ENCODE measurements at places on chromosomes 5 and 9.

DNA sequence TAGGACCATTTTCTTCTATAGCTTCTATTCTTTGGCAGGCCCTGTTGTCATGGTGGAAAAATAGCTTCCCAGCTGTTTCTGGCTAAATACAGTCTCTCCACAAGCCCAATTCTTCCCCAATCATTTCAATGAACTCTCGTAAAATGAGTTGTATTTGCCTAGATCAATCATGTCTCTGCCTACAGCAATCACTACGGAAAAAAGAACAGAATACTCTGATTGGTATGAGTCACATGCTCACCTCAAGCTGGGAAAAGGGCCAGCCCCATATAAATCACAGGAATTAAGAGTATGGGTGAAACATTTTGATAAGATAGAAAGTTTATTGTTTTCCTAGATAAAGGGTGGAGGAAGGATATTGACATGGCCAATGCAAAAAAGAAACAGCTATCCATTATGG is 711.4 kb downstream of the EFNA5 start:
- DNase-seq, result no peak

- peak; percentile 18 for DNase-seq
These were observed 4.3 kb downstream of the SRD5A1 start for GRCh38 chr5:6637590-6637989.

GRCh38 chr5:149618581-149619248 is 37.4 kb downstream of the ARHGEF37 start:
- DNase-seq, result peak; percentile 71

DNA sequence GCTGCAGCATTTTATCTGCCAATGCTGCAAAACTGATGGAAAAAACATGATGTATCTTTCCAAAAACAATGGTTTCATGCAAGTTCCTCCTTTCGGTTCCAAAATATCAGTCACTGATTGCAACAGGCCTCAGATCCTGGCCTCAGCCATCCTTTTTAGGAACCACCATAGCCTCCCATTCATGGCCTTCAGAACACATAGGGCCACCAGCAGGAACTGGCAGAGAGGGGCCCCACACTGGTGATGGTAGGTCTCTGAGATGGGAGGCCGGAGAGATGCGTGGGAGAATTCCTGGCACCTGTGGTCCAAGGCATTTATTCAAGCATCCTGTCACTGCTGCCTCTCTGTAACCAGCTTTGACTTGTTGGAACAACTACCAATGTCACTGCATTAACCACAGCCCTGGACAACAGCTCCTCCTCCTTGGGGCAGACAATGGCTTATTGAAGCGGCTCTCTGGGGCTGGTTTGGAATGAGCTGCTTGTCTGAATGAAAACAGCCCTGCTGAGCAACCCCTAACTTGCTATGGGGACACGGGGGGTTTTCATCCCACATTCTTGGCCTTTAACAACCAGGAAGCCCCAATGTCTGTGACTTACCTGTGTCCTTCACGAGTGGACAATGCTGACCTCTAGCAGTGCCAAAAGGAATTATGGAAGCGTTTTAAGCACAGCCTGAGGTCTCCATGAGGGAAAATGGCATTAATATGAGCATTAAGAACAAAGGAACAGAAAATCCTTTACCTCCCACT is 108.1 kb downstream of the LHFPL2 start:
- no peak for DNase-seq

DNA sequence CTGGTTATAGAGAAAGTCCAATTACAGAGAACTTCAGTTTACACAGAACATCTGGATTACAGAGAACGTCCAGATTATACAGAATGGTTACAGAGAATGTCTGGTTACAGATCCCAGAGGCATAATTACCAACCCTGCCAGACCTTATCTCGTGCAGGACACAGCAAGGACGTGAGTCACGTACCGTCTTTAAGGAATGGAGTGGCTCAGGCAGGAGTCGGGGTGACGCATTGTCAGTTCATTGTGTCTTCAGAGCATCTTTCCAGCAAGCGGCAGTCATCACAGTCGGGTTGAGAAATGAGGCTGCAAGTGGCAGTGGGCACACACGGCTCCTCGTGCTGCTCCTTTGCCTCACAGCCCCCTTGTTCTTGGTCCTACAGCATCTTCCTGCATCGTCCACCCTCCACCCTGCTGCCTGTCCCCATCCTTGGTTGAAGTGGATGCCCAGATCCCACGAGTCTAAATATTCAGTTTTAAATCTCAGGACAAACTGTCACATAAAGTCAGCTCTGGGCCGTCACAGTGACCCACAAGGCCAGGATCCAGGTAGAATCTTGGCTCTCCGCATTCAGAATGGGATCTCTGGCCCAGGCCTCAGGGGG is 30.0 kb upstream of the SLC6A19 start:
- no peak for DNase-seq

GRCh38 chr5:1321576-1321975 is 23.3 kb downstream of the CLPTM1L start:
- DNase-seq, result no peak

DNA sequence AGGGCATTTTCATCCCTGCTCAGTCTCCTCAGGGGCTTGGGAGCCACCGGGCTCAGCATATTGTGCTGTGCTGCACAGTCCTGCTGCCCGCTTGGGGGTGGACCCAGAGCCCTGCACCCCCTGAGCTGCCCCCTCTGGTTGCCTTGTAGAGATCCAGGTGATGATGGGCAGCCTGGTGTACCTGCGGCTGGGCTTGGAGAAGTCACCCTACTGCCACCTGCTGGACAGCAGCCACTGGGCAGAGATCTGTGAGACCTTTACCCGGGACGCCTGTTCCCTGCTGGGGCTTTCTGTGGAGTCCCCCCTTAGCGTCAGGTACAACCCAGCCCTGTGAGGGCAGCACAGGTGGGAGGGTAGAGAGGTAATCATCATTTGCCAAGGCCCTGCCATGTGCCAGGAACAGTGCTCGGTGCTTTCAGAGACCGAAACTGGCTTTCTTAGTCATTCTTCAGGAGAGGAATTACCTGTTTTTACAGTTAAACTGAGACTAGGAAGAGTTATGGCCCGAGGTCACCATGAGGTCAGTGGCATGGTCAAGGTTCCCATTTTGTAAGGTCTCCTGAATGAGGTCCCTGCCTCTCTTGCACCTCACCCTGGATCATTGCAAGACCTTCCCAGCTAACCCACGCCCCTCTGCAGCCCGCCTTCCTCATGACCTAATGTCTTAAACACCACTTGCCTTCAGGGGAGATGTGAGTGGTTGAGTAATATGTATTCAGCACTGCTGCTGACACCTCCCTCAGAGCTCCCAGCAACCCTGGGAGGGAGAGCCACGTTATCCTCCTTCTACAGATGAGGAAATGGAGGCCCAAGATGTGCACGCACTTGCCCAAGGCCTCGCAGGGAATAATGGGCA is 7.5 kb downstream of the NHP2 start:
- peak; percentile 76 for DNase-seq

GRCh38 chr9:137349471-137350033 is 47.5 kb upstream of the NRARP start:
- no peak for DNase-seq

- peak; percentile 94 for DNase-seq
These were observed 49.2 kb downstream of the ANXA1 start for GRCh38 chr9:73200694-73201452.

GRCh38 chr9:14883310-14883944 is 26.8 kb downstream of the FREM1 start:
- DNase-seq, result no peak

DNA sequence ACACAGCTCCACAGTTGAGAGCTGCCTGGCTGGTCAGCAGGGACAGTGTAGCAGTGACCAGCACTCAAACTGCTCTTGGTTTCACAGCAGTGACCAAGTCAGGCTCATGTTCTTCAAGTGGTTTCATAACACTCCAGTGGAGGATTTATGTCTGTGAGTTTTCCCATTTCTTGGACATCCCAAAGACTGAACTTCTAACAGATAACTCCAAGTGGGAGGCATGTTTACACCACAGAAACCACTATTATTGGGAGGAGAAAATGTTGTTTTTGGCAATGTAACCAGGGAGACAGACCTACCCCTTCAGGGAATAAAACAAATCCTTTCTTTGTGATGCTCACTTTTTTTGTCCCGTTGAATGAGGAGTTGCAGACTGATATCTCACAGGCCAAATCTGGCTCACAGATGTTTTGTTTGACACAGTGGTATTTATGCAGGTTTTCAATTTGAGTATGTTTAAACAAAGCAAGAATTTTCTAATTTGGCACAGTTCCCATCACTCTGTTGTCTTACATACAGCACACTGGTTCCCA is 141.5 kb downstream of the RMI1 start:
- no peak for DNase-seq

DNA sequence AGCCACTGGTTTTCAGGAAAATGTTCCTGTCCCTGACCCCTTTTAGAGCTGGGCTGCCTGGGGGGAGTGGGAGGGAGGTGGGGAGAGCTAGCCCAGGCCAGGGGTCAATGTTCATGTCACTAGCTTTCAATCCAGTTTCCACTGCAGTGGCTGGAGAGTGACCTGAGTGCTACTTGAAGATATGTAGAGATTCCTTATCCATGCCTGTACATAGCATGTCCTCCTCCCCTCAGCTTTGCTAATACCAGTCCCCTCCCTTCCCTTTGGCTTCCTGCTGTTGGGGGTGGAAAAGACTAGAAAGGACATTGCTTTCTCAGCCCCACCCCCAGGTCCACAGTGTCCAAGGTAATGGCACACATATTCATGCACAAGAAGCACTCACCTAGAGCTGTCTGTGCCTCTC is 7.8 kb downstream of the DNAJB5 start:
- no peak for DNase-seq

DNA sequence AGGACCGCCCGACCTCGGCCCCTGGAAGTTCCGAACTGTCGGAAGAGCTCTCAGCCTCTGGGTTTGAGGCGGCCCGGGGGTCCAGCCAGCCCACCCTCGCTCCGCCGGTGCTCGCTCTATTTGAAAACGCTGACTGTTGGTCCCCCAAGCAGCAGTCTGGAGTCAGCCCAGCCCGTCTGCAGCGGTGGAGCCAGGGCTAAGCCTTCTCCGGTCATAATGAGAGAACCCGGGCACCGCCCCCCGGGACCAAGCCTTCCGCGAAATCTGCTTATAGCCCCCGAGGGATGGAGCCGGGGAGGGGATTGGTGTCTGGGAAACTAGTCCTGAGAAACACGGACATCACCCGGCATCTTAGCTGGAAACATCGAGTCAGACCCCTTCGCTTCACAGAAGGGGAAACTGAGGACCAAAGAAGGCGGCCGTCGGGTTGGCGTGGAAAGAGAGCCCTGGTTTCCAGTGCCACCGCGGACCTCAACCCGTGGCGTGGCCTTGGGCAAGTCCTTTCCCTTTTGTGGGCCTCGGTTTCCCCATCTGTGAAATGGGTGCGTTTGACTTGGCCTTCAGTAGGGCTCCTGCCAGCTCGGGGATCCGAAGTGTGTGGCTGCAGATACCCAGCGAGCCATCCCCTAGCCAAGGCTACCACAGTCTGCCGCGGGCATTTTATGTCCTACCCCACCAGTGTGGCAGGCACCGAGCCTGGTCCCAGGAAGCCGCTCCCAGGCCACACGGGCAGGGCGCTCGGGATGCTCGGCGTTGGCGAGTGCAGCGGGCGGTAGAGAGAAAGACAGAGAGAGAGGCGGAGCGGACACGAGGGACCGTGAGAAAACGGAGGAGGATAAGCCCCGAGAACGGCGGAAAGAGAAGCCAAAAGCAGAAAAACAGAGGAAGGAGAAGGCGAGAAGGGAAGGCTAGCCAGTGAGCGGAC is 857 bp downstream of the ADAM19 start:
- peak; percentile 73 for DNase-seq

- DNase-seq, result no peak
These were observed 156.0 kb downstream of the MACROH2A1 start for GRCh38 chr5:135242866-135243555.

GRCh38 chr5:53785924-53786323 is 225.5 kb downstream of the NDUFS4 start:
- DNase-seq, result no peak

DNA sequence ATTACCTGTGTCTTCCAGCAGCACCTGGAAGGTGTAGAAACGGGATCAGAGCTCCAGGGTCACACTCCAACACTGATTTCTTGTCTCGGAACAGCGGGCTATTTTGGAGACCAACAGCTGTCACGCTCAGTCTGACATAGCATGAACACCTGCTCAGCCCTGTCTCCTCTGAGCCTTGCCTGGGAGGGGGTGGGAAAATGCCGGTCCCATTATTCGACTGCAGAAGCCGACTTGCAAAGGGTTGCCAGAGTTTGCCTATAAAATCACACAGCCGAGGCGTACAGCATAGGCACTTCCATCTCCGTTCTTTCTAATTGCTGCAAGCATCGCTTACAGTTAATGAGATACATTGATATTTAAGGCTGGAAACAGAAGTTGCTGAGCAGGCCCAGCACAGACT is 300.8 kb upstream of the MSX2 start:
- peak; percentile 58 for DNase-seq

DNA sequence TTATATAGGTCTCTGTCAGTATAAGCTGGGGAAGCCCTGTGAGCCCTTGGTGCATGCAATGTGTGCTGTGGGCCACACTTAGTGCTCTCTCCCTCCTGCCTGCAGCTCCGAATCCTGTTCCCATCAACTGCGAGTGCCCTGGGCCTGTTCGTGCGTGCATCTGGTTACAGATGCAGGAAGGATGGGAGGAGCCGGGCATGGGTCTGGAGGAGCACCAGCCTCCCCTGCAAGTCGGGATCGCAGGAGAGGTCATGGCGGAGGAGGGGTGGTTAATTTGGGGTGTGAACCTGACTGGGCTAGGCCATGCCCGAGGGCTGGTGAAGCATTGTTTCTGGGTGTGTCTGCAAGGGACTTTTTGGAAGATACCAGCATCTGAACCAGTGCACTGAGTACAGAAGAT is 274.6 kb upstream of the IRX4 start:
- no peak for DNase-seq

- no peak for DNase-seq
These were observed 17.0 kb upstream of the NTNG2 start for GRCh38 chr9:132144708-132145365.

DNA sequence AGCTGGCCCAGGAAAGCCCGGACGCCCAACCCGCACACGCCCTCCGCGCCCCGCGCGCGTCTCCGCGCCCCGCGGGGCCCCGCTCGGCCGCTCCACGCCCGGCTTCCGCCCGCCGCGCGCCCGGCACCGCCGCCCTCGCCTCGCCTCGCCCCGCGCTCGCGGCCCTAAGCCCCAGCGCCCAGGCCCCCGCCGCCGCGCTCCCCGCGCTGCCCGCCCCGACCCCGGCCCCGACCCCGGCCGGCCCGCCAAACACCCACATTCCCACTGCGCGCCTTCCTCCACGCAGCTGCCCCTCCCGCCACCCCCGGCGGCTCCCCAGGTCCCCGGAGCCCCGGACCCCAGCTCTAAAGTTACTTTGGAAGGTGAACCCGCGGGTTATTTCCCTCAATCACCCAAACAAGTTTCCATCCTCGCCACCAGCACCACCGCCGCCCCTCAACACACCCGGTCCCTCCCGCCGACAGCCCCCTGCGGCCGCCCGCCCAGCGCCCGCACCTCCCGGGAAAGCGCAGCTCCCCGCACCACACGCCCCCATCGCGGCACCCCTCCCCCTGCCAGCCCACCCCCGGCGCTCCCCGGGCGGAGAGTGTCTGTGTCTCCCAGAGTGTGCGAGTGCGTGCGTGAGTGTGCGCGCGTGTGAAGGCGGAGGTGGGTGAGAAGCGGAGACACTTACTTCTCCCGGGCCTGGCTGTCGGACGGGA is 439 bp downstream of the SSBP2 start:
- DNase-seq, result peak; percentile 31

DNA sequence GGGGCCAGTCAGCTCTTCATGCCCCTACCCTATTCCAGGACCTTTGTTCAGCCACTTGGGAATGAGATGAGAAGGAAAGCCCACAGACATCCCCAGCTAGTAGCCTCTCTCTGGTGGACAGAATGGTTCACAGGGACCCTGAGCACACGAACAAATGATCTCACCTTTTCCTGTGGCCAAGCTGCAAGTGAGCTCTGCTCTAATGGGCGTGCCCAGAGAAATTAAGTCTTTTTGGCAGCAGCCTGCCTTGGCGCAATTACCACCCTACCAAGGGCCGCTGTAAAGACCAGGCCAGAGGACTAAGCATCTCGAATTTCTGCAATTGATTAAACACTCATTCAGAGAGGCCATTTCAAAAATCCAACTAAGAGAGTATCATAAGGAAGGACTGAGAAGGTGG is 56.0 kb downstream of the WHRN start:
- DNase-seq, result no peak

Measured in NCI-H82 (cell line).